ENCODE measurements at places on chromosomes 11 and 22.

- no peak overlapping the region for H3K4me3 ChIP-seq
- no peak overlapping the region for H3K27ac ChIP-seq
- H3K4me1 ChIP-seq = no peaks in the 10 kb centered on the region
- DNase-seq = no peak
- H3K36me3 ChIP-seq = no peaks in the 10 kb centered on the region
Measured at GRCh38 chr11:18692941-18693760, 5.4 kb upstream of the TMEM86A start.

DNA sequence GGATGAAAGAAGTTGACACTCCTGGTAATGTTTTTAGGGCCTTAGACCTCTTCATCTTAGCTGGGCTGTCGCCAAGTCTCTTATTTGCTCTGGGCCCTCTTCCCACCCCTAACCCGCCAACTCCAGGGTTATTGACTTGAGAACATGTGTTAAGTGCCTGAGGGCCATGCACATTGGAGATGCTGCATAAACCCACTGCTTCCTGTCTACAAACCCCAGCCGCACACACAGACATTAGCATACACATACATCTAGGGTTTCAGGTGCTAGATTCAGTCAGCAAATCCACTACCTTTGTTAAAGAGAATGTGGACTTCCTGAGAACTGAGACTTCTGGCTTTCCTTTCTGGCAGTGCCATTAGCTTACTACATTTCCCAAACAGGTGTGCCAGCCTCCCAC is 817 bp downstream of the PANX3 start:
- no peak overlapping the region for H3K4me3 ChIP-seq
- H3K36me3 ChIP-seq = no peaks in the 10 kb centered on the region
- DNase-seq = no peak
- H3K27me3 ChIP-seq = no peaks in the 10 kb centered on the region
- H3K4me1 ChIP-seq = no peaks in the 10 kb centered on the region

DNA sequence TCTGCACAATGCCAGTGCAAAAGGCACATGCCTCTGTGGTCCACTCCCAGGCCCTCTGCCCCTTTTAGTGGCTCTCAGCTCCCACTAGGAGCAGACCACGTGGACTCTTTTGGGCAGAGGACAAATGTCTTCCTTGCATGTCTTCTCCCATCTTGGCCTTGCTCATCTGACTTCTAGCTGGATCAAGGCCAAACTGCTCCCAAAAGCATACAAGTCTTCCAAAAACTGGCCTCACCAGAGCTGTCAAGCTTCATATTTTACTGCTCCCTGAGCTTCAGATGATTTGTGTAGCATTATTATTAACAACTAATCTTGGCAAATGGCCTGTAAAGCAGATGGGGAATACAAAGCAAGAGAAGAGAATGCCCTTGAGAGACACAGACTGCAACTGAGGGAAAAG is 6.9 kb downstream of the SMPD1 start:
- DNase-seq = no peak
- no peak overlapping the region for H3K27ac ChIP-seq
- H3K36me3 ChIP-seq = peaks cover 71% of the 10 kb centered on the region
- no peaks in the 10 kb centered on the region for H3K27me3 ChIP-seq
- peaks cover 18% of the 10 kb centered on the region for H3K4me1 ChIP-seq

DNA sequence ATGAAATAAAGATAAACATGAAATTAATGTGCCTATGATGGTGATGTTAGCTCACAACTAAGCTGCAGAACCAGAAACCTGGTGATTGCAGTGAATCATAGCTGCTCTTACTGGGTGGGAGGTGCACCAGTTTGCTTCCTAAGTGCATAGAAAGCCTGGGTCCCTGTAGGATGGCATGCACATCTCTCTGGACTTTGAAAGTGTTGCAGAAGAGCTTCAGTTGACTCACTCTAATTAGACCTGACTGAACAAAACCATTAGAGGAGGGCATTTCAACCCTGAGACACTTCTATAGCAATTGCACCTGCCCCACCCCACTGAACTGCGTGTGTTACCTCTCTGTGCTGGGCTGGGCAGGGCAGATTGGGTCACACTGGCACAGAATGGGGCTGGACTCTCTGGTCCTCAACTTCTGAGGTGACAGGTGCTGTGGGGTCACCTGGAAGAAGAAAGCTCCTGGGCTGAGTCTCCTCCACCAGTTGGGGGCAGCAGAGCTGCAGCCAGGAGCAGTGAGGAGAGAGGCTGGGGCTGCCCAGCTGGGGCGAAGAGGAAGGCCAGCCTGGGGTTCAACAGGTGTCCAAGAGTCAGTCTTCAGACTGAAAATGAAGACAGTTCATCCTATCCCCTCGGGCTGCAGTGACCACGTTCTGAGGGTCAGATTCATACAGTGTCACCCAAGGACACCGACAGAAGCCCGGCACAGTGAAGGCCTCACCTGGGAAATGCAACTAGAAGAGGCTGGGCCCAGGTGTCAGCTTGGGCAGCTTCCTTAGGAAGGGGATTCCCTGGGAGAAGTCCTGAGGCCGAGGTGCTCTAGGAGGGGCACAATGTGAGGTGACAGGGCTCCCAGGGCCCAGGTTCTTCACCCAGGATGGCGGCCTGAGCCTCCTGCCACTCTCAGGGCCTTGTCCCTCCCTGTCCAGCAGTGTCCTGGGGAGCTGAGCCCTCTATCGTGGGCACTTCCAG is 58.1 kb downstream of the GGTLC2 start:
- H3K4me1 ChIP-seq = no peaks in the 10 kb centered on the region
- H3K27ac ChIP-seq = no peak overlapping the region
- no peak for DNase-seq
- H3K27me3 ChIP-seq = no peaks in the 10 kb centered on the region

- DNase-seq = no peak
- H3K27ac ChIP-seq = no peak overlapping the region
- peaks cover 7% of the 10 kb centered on the region for H3K36me3 ChIP-seq
- no peaks in the 10 kb centered on the region for H3K4me1 ChIP-seq
- no peaks in the 10 kb centered on the region for H3K27me3 ChIP-seq
Measured at GRCh38 chr11:74157169-74157568, 13.6 kb downstream of the C2CD3 start.

DNA sequence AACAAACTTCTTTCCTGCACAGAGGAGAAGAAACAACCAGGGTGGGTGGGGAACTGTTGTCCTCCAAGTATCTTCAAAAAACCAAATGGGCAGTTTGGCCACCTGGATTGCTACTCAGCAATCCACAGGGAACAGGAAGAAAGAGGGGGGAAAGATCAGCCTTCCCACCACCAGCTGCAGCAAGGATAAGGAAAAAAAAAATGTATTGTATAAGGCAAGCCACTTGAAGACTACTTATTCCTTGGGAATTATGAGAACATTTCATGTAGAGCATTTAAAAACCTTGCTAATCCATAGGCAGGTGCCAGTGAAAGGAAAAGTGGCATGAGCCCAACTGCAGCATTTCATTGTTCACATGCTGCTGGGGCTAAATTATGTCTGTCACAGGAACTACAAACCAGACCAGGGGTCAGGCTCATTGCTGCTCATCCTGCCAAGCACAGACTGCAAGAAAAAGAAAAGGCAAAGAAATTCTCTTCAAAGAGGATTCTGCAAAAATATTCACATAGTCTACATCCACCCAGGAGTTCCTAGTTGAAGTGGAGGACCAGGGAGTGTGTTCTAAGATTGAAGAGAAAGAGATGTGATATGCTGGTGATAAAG is 2.2 kb downstream of the RAB30 start:
- H3K27me3 ChIP-seq = no peaks in the 10 kb centered on the region
- DNase-seq = no peak
- peak overlapping the region; percentile 38 for H3K27ac ChIP-seq
- no peak overlapping the region for H3K4me3 ChIP-seq

DNA sequence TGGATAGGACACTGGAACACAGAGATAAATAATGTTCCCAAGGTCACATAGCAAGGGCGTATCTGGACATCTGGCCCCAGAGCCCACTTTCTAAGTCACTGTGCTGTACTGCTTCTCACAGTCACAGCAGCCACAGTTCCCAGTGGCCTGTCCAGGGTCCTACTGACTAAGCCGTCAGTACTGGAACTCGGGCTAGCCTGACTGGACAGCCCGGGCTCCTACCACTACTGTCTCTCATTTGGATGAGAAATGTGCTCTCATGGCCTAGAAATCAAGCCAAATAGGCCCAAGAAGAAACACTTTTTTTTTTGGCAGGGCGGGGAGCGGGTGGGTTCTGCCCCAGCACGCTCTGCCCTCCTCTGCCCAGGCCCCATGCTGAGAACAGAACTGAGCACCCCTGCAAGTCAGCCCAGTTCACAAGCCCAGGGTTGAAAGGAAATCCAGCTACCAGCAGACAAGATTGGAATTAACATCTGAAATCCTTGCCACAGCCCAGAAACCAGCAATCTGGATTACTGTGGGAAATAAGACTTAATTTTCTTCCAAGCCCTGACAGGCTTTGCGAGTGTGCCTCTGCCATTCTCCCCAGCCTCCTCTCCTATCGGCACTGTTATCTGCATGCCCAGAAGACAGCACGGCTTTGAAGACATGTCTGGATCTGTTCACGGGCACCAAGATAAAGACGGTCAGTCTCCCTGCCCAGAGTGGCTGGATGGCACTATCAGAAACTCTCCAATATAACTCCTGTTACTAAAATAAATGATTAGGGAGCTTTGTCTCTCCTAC is 182.9 kb upstream of the NCAM1 start:
- no peaks in the 10 kb centered on the region for H3K4me1 ChIP-seq
- H3K27me3 ChIP-seq = no peaks in the 10 kb centered on the region
- no peaks in the 10 kb centered on the region for H3K36me3 ChIP-seq
- H3K4me3 ChIP-seq = no peak overlapping the region

GRCh38 chr11:124277804-124278203 is 21.6 kb downstream of the OR8G5 start:
- H3K36me3 ChIP-seq = no peaks in the 10 kb centered on the region
- H3K27me3 ChIP-seq = no peaks in the 10 kb centered on the region
- no peak overlapping the region for H3K4me3 ChIP-seq
- no peak overlapping the region for H3K27ac ChIP-seq
- no peak for DNase-seq
- H3K4me1 ChIP-seq = no peaks in the 10 kb centered on the region

DNA sequence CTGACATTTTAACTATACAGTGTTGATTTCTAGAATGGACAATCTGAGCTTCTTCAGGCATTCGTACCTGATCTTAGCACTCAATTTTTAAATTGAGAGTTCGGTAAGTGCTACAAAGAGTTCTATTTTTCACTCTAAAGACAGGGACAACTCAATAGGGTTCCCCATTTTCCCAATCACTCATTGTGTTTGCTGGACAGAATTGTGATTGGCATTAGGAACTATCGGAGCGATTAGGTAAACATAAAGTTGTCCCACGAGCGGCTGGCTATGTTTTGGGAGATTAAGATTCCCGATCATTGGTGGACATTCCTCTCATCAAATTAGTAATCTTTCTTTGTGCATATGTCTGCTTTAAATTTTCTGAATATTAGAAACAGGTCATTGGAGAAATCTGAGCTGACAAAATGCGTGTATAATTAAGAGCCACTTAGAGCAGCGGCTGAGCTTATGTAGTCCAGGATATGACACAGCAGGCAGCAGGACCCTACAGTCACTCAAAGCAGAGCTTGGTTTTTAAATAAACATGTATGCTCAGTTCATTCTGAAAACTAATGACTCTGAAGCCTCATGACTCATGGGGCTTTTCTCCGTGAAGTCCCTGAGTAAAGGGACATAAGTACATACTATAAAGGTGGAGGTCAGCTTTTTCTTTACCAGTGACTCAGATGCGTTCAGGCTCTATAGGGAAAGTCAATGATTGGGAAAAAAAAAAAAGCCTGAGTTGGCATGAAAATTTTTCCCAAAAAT is 109.4 kb downstream of the GRIA4 start:
- no peaks in the 10 kb centered on the region for H3K27me3 ChIP-seq
- H3K4me1 ChIP-seq = no peaks in the 10 kb centered on the region
- H3K27ac ChIP-seq = no peak overlapping the region

DNA sequence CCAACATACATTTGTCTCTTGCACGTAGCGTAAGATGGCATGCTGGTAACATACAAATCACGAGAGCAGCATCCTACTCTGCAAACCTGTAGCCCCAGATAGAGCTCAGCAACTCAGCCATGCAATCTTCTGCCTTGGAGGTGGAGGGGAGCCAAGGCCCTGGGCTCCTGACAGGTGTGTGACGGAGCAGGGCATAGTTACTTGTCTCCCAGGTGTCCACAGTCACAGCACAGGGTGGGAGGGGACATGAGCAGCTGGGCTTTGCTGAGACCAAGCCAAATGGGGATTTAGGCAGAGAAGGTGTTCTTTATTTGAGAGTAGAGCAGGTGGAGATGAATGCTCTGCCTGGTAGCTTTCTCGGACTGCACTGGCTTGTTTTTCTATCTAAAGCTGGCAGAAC is 111.7 kb downstream of the TEAD1 start:
- H3K4me1 ChIP-seq = no peaks in the 10 kb centered on the region
- no peak for DNase-seq
- H3K27ac ChIP-seq = no peak overlapping the region
- H3K27me3 ChIP-seq = no peaks in the 10 kb centered on the region

DNA sequence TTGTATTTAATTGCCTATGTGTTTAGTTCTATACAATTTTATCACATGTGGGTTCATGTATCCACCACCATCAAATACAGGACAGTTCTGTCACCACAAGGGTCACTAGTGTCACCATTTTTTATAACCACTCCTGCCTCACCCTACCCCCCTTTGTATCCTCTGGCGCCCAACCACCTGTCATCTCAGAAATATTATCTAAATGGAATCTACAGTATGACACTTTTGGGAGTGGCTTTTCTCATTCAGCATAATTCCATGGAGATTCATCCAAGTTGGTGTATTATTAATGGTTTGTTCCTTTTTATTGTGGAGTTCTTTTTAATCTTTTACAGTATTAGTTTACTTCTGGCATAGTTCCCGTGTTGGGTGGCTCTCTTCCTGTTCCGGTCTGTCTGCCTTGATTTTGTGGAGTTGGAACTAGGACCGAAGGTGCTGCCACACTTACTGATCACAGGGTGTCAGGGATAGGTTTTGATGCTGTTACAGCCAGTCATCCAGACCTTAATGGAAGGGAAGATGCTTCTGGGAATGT is 58.5 kb downstream of the TNRC6B start:
- H3K4me1 ChIP-seq = peaks cover 41% of the 10 kb centered on the region
- no peak overlapping the region for H3K4me3 ChIP-seq

DNA sequence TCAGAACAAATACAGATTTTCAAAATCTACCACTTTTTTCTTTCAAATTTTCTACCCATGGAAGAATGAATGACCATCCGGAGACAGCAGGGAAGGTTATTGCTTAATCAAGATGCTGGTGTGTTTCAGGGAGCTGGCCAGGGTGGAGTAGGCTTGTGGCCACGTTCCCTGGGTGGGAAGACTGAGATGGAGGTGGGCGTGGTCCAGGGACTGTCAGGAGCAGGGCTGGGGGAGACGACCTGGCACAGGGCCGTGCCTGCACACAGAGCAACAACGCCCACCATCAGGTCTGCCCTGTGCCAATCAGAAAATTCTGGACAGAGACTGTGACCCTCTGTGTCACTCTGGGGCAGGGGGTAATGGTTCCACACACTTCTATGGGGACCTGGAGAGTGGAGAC is 7.1 kb upstream of the APOBEC3H start:
- peak overlapping the region; percentile 69 for H3K27ac ChIP-seq
- H3K36me3 ChIP-seq = no peaks in the 10 kb centered on the region
- H3K4me1 ChIP-seq = peaks cover 43% of the 10 kb centered on the region
- no peaks in the 10 kb centered on the region for H3K27me3 ChIP-seq
- H3K4me3 ChIP-seq = peak overlapping the region; percentile 29

GRCh38 chr11:112588252-112588694 is 327.6 kb upstream of the PLET1 start:
- no peaks in the 10 kb centered on the region for H3K4me1 ChIP-seq
- no peaks in the 10 kb centered on the region for H3K27me3 ChIP-seq
- H3K36me3 ChIP-seq = no peaks in the 10 kb centered on the region
- peak; percentile 52 for DNase-seq
